ENCODE measurements at places on chromosomes 12 and 14.

- peak; percentile 60 for DNase-seq
Observed at GRCh38 chr14:93103392-93104080, 12.2 kb downstream of the ITPK1 start.

- no peak for DNase-seq
Observed at GRCh38 chr14:34055157-34055950, 104.5 kb upstream of the EGLN3 start.

GRCh38 chr14:24204163-24205146 lies 1.0 kb upstream of the TSSK4 start:
- DNase-seq = no peak

- no peak for DNase-seq
Observed at GRCh38 chr12:107122452-107122958, 29.2 kb upstream of the CRY1 start.

DNA sequence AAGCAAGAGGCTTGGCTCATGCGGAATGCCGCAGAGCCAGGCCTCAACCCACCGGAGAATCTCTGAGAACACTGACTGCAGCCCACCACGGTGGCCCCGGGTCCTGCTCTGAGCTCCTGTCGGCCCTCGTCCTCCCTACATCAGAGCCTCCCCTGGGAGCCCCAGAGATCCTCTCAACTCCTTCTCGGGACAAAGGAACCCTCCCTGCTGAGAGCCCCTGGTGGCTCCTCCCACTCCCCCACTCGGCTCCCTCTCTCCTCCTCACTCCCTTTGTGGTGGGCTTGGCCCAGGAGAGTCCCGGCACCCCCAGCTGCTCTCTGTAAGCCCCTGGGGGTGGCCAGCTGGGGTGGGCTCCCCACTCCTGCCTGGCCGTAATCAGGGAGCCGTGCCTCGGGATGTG lies 11.1 kb upstream of the INF2 start:
- no peak for DNase-seq

DNA sequence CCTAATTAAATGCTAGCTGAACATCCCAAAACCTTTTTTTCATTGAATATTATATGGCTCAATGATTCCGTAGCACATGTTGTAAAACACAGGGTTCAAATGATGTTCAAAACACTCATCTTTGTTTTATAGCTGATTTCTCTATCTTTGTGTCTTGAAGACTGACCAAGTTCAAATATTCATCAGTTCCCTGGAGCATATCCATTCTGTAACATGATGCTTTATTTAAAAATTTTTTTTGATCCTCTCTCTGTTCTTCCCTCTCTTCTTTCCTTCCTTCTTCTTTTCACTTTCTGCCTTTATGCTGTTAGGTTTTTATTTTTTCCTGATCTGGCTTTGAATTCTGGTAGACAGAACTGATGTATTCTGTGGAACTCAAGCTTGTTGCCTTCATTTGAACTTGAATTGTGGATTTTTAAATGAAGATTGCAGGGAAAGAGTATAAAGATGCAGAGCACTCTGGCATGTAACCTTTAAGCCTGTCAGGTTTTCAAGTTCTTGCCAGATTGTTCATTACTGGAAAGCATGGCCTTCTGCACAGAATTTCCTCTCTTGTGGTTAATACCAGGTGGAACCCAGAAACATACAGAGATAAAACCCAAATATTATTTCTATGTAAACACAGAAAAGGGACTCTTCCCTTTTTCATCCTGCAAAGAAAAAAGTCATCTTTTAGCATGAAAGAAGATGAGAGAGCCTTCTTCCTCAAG lies 39.5 kb downstream of the PROX2 start:
- DNase-seq = no peak

GRCh38 chr12:102498471-102498870 lies 18.1 kb upstream of the IGF1 start:
- DNase-seq = no peak

GRCh38 chr12:77213319-77213718 lies 147.9 kb upstream of the E2F7 start:
- no peak for DNase-seq

- DNase-seq = no peak
Observed at GRCh38 chr12:50087151-50087550, 2.0 kb downstream of the SMARCD1 start.

DNA sequence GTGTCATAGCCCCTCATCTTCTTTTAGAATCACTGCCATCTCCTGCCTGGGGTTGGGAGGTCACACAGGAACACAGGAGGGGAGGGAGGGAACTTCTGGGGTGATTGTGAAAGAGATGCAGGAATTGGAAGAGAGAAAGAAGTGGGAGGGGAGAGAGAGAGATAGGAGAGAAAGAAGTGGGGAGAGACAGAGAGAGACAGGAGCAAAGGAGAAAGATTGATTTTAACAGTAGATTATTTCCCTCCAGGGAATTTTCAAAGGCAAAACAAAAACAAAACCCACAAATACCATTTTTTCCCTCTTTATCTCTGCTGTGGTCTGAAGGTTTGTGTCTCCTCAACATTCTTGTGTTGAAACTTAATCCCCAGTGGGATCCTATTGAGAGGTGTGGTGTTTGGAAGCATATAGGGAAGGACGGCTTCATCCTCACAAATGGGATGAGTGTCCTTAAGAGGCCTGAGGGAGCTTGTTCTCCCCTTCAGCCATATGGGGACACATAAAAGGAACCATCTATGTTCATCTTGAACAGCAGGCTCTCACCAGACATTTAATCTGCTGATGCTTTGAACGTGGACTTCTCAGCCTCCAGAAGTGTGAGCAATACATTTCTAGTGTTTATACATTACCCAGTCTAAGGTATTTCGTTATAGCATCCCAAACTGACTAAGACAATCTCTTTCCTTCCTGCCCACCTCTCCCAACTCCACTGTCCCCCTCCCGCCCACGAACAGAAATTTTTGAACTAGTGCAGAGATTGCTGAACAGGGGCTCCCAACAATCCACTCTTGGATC lies 134.9 kb upstream of the MAX start:
- DNase-seq = no peak

GRCh38 chr12:64780132-64780530 lies 20.9 kb upstream of the GNS start:
- no peak for DNase-seq

DNA sequence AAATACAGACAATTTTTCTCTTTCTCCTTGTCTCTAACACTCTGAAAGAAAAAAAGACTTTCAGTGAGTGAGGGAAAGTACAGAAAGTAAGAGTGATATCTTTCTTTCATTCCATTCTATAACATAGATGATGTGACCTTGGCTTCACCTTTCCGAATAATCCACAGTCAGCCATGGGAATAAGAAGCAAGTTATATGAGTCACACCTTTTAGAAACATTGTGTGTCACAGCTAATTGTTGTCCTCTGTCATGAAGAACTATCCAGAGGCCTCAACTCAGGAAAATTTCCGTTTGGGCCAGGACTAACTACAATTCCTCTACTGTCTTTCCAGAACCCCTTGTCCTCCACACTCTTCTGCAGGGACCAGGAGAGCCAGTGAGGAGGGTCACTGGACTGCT lies 209.7 kb upstream of the FAR2 start:
- DNase-seq = no peak

DNA sequence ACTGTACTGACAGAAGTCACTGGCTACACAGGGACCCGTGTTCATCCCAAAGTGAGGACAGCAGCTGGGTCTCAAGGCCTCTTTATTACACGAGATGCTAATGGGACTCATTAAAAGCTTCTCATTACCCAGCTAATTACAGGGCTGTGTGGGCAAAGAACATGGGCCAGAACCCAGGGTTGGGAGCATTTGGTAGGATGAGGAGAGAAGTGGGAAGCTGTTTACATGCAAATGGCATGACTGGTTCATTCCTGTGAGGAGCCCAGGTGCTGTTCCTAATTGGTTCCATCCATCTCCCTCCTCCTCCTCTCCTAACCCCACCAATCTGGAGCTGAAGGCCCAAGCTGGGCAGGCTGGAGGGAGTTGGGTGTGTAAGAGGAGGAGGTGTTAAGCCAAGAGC lies 8.9 kb upstream of the TAC3 start:
- no peak for DNase-seq

GRCh38 chr14:99676657-99677056 lies 7.4 kb upstream of the CYP46A1 start:
- no peak for DNase-seq

DNA sequence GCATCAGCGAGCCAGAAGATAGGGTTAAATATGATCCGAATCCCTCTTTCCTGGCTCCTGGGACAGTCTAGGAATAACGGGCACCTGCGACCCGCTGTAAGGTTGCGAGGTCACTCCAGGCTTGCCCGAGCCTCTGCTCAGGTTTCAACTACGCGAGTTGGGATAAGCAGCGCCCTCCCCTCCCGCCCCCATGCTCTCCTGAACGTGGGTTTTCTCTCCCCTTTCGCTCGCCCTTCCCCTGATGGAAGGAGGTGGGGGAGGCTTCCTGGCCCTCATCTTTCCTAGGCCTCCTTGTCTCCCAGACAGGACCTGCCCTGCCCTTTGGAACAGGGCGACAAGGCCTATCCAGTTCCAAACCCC lies 753 bp upstream of the ATP5MC2 start:
- DNase-seq = no peak

DNA sequence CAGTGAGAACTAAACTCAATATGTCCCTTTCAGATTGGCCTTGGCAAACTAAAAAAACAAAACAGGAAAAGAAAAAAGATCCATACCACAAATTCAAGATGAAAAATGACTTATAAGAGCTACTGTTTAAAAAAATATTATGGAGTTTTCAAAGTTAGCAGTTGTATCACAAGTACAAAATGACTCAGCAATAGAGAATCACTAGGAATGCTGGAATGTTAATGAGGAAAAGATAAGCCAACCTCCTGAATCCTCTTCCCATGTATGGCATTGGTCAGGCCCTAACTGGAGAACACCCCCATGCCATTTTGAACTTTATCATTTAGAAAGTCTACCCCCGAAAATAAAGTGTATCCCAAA lies 62.2 kb downstream of the PPP1R36 start:
- no peak for DNase-seq

GRCh38 chr12:71329956-71330355 lies 109.6 kb upstream of the LGR5 start:
- DNase-seq = no peak

DNA sequence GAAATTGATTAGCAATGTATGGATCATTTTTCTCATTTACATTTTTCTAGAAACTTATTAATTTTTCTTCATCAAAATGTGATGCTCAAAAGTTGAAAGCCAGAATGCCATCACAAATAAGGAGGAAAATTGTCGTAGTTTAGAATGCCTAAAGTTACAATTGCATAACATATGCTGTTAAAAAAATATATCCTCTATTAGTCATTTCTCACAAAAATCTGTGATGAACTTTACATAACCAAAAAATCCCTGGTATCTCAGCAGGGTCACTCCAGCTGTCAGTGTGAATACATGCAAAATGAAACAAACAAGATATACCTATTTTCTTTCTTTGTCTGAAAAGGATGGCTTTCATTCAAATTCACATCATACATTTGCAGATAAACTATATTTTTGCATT lies 358.9 kb downstream of the PAWR start:
- no peak for DNase-seq

- no peak for DNase-seq
Observed at GRCh38 chr12:40312982-40313576, 88.3 kb downstream of the LRRK2 start.

DNA sequence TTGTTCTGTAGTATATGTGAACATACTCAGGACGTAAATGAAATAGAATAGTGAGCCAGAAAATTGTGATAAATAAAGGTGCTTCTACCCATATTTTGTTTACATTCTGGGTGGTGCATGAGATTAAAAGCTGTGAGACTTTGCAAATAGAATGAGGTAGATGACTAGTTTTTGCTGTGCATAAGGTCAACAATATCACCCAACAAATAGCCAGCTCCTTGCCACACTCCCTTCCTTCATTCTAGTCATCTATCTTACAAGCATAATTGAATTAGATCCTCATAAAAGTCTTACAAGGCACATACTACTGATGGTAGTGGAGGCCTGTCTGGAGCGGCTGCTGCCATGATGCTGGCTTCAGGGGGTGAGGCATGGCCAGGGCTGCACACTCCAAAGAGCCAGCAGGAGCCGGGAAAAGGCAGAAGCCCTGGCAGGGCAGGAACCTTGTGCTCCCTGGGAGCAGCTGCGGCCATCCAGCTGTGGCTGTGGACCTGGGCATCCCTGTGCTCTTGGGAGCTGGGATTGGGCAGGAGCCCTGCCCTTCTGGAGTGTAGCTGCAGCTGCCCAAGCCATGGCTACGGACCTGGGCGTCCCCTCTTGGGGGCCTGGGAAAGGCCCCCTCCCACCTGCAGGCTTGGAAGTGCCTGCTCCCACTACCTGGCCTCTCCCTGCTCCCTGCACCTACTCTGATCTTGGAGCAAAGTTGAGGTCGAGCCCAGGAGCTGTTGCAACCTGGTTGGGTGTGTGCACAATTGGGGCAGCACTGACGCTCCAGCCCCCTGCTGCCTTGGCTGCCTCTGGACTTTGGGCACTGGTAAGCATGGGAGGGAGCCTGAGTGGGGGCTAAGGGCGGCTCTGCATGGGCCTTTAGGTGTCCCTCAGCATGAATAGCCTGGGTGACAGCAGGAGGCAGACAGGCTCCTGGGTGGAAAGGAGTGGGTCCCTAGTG lies 112.8 kb downstream of the DACT1 start:
- no peak for DNase-seq

GRCh38 chr12:52383331-52383730 lies 2.1 kb downstream of the KRT84 start:
- no peak for DNase-seq

DNA sequence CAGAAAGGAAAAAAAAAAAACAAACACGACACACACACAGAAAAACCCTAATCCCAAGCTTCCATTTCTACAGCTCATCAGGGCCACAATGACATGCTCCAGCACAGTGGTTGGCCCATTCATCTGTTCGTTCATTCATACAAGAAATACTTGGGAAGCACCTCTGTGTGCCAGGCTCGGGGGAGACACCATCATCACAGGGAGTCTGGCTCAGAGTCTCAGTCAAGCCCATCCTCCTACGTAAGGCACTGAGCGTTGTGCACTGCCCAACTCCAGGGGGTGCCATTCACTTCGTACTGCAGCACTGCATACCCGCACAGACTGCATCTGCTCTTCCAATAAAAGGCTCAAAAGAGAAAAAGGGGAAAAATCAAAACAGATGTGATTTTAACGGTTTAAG lies 15.3 kb downstream of the VPS37B start:
- DNase-seq = no peak

DNA sequence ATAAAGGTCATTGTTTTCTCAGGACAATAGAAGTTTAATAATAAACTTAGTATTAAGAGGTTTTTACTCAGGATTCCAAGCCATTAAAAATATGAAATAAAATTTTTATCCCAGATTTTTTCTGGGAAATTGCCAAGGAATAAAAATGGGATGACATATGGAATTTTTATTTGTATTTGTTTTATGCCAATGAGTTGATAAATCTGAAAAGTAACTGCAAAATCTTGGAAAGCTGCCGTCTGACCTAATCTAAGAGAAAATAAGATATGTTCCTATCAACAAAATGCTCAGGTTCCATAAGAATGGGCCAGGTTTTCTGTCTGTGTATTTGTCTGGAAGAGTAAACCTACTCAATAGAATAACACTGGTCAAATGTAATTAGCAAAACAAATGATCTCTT lies 22.2 kb upstream of the KERA start:
- DNase-seq = no peak

- DNase-seq = no peak
Observed at GRCh38 chr12:65208964-65209654, 39.7 kb downstream of the LEMD3 start.

GRCh38 chr12:118821386-118821925 lies 159.9 kb upstream of the SRRM4 start:
- no peak for DNase-seq

GRCh38 chr12:13209436-13210235 lies 13.1 kb downstream of the EMP1 start:
- DNase-seq = no peak

- no peak for DNase-seq
Observed at GRCh38 chr12:65891219-65891618, 66.9 kb downstream of the HMGA2 start.

GRCh38 chr12:57725851-57726150 lies 12.7 kb downstream of the AGAP2 start:
- no peak for DNase-seq

All from activated CD4-positive, alpha-beta T cell treated with anti-CD3 and anti-CD28 coated beads for 1 hour (primary cell).